ENCODE measurements at places on chromosomes 7 and 10.

GRCh38 chr7:149855361-149856305 is 17.5 kb downstream of the ZNF862 start:
- DNase-seq, result no peak

DNA sequence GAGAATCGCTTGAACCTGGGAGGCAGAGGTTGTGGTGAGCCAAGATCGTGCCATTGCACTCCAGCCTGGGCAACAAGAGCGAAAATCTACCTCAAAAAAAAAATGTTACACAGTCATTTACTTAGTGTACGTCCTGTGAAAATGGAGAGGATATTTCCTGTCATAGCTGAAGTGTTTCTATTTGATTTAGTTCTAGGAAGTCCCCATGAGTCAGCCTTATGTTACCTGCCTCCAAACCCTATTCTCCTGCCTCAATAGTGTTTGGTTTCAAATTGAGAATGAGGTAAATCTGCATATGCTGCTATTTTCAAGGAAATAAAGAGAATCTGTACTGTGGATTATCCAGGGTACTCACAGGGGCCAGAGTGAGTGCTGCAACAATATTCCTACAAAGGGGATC is 1284.5 kb upstream of the AUTS2 start:
- DNase-seq, result no peak

DNA sequence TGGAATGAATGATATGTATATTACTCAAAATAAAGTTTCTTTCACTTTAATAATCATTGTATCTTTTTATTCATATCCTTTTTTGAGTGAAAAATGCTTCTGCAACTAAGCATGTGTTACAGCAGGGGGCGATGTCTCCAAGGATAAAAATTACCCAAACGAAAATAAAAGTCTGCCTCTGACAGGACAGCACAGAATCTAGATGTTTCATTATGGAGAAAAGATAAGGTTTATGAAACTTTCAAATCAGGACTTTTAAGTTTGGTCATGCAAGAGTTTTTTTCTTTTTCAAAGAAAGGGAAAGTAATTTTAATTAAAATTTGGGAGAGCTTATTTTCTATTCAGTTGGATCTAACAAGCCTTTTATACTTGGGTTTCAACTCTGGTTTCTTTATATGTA is 48.4 kb downstream of the TES start:
- DNase-seq, result peak; percentile 1

GRCh38 chr7:36438211-36438610 is 48.5 kb downstream of the ANLN start:
- no peak for DNase-seq

- no peak for DNase-seq
Measured at GRCh38 chr7:52723606-52724005, 311.8 kb upstream of the POM121L12 start.

DNA sequence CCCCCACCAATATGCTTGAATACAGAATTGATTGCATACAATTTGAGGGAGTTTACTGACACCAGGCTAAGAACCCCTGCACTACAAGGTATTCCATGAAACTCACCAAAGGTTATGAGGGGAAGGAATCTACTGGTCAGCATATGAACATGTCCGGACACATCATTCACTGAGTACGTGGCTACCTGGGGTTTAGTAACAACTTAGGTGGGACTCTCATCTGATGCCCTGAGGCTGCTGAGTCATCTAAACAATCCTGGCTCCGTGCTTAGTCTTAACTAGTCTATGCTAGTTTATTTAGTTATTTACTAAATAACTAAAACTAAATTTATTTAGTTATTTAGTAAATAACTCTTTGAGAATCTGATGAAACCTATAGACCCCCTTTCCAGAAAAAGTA is 11.3 kb downstream of the PI4K2A start:
- no peak for DNase-seq

- no peak for DNase-seq
Measured at GRCh38 chr10:72785409-72785808, 93.5 kb downstream of the MCU start.

DNA sequence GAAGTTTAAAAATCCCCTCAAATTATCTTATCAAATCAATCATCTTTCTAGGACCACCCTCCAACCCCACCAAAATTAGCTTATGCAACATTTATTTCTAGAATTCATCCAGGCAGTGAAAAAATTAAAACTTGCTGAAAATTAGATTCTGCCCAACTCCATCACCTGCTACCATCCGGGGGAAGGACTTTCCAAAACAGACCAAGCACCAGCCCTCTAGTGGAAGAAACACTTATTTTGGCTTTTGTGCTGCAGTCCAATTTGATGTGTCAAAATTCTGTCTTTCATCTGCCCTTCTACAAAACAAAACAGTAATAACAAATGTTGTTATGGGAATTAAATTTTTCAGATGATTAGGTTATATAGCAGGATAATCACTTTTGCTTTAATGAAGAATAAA is 35.1 kb downstream of the GCC1 start:
- DNase-seq, result no peak

GRCh38 chr10:113300617-113301016 is 252.2 kb upstream of the HABP2 start:
- DNase-seq, result no peak

- DNase-seq, result peak; percentile 72
Measured at GRCh38 chr10:17026686-17027485, 102.7 kb downstream of the CUBN start.

DNA sequence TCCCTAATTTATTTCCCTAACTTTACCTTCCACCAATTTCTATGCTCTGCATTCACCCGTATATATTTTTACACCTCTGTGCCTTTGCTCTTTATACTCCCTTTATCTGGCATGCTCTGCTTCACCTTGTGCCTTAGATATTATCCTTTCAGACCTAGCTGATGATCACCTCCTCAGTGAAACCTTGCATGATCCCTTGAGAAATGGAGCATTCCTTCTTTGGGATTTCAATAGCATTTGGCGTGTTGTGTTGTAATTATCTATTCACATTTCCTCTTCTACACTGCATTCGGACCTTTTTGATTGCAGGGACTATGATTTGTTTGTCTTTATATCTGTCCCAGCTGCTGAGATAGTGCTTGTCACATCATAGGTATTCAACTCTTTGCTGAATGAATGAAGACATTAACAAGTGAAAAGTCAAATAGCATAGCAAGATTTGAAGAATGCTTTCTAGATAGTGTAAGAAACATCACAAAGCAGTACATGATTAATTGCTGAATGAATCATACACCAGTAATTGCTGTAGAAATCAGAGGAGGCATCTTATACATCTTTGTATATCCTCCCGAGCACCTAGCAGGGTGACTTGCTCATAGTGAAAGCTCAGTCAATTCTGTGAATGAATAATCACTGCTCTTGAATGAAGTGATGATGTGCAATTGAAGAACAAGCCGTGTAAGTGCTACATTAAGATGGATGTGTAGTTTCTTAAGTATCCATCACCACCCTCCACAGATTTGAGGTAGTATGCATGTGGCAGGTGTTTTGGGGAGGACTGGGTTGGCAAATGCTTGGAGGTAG is 2.0 kb upstream of the TM9SF3 start:
- no peak for DNase-seq

DNA sequence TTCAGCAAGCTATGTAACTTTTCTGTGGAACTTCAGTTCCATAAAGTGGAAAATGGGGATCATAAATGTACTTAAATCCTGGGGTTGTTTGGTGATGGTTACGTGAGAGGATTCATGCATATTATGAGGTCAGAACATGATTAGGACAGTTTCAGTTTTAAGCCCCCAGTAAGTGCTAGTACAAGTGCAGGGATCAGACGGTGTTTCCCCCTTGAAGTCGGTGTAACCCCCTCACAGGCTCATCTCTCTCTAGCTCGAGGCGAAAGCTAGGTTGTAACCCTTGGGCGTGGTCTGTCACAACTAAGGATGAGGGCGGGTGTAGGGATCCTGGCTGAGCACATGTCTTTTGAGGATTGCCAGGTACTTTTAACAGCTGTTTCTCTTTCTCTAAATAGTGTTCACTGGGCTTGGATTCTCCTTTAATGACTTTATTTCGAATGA is 84.7 kb downstream of the SPAG6 start:
- no peak for DNase-seq

- no peak for DNase-seq
Measured at GRCh38 chr7:92914645-92915044, 78.3 kb upstream of the CDK6 start.

DNA sequence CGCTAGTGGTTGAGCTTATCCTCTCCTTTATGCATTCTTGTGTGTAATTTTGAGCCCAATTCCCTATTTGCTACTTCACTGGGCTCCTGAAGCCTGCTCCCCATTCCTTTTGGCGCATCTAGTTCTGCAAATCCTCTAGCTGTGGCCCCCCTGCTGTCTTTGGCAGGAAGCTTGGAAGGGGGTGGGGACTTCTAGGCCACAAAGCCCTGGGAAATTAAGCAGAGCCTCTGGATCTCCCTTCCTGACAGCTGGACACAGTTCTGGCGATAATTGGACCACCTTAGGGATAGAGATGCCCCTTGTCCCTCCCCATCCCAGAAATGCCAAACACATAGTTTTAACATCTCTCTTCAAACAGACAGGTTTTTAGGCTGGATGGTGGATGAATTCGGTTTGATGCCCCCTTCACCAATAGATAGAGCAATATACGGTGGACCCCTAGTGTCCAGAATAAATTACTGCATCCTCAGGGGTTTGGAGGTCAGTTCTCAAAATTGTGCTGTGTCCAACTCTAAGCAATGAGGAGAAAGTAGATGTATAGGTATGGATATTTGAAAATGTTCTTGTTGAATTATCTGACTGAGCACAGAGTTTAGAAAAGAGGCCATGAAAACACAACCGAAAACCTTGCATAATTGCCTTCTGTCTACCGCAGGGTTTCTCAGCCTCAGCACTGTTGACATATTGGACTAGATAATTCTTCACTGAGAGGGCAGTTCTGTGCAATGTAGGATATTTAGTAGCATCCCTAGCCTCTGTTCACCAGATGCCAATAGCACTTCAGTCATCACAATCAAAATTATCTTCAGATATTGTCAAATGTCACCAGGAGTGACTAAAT is 75.5 kb downstream of the PAPSS2 start:
- DNase-seq, result no peak

- no peak for DNase-seq
Measured at GRCh38 chr10:116947841-116948529, 57.0 kb downstream of the SHTN1 start.

GRCh38 chr7:158581440-158582088 is 6.1 kb downstream of the PTPRN2 start:
- DNase-seq, result no peak

- peak; percentile 13 for DNase-seq
Measured at GRCh38 chr7:98105942-98106544, 619 bp upstream of the LMTK2 start.

DNA sequence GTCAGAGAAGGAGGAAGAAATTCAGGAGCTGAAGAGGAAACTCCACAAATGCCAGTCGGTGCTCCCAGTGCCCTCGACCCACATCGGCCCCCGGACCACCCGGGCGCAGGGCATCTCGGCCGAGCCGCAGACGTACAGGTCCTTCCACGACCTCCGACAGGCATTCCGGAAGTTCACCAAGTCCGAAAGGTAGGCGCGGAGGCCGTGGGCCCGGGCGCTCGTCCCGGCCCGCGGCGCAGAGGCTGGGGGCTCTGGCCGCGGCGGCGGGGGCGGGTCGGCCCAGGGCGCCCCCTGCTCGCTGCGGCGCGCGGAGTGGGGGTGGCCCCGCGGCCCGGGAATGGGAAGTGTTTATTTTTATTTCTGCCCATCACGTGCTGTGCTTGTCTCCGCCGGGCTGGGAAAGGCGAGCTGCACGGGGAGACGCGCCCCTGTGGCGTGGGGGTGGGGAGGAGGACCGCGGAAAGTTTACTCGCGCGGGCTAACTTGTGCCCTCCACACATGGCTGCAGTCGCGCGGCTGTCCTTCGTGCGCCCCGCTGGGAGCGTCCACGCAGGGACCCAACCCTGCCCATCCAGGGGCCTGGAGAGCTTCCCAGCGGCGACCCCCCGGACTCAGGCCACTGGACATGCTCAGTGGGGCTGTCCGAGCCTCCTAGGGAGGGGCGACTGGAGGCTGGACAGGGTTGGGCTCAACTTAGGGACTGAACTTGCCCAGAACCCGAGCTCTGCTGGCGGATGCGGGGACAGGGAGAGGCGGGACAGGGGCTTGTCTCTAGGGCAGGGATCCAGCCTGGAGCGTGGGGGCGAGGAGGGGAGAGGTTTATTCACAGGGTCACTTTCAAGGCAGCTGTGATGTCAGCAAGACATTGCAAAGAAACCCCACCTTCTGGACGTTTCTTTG is 82.6 kb upstream of the PRKG1 start:
- no peak for DNase-seq

GRCh38 chr10:86693721-86694369 is 25.5 kb downstream of the LDB3 start:
- DNase-seq, result no peak

- DNase-seq, result no peak
Measured at GRCh38 chr7:72307566-72307965, 104.6 kb downstream of the CALN1 start.

DNA sequence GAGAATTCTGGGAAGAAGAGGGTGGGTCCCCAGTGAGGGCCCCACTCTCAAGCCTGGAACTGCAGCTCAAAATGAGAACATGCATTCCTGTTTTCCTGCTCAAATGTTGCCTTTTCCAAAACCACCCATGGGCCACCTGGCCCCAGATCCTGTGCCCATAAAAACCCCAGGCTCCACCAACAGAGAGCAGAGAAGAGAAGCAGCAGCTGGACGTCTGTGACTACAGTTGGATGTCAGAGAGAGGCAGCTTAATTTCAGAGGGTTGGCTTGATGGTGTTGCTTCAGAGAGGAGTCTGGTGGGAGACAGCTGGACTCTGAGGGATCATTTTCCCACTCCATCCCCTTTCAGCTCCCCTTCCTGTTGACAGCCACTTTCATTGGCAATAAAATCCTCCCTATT is 256.4 kb downstream of the FZD1 start:
- DNase-seq, result no peak

- DNase-seq, result peak; percentile 3
Measured at GRCh38 chr10:113108194-113108835, 158.3 kb downstream of the TCF7L2 start.

DNA sequence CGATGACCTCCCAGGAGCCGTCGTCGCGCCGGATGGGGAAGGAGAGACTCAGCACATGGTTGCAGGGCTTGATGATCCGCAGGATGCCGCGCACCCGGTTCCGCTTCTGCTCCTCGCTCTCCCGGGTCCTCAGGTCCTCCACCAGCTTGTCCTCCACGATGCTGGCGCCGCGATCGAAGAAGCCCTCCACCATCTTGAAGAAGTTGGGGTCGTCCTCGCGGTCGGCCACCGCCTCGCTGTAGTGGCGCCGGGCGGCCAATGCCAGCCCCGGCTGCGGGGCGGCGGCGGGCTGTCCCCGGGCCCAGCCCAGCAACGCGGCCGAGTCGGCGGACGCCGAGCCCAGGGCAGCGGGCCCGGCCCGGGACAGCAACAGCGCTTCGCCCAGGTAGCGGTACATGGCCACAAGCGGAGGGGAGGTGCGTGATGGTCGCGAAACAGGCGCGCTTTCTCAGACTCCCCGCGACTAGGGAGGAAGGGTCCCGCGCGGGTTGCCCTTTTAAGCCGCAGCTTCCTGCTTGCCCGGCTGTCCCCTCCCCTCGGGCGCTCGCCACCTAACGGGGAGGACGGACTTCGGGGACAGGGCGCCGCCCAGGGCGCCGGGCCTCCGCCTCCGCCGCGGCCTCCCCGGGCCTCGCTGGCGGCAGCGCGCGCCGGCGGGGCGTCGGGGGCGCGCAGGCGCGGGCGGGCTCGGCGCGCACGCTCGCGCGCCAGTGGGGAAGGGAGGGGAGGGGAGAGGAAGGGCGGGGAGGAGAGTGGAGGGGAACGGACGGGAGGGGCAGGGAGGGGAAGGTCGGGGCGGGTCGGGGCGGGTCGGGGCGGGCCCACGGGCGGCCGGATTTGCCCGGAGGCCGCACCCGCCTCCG is at the start of the genes GLUD1 and SHLD2:
GLUD1 (minus strand) TSS at position 471 of the 863 bp plus-strand sequence; CDS start at position 397, 74 bp downstream.
SHLD2 (plus strand) TSS at position 834 of the 863 bp plus-strand sequence. CDS start 56,149 bp downstream, outside the sequence.
- DNase-seq, result peak; percentile 78

GRCh38 chr10:85620807-85621206 is 745.8 kb downstream of the GRID1 start:
- no peak for DNase-seq

- DNase-seq, result no peak
Measured at GRCh38 chr10:92027141-92027540, 103.6 kb downstream of the BTAF1 start.

Data from activated CD4-positive, alpha-beta T cell treated with anti-CD3 and anti-CD28 coated beads, Interleukin-2, amount 50 U/mL, for 4 hours (primary cell).